ENCODE measurements at places on chromosomes 5 and 9. TPM values are rescaled to one million over a fixed set of nuclear protein-coding genes. Genes with fewer than 3 reads are reported as not detected.

GABRA1 gene
- total RNA-seq: not detected

TRIM36 gene
- total RNA-seq: 26.3 TPM

SVEP1 gene
- total RNA-seq: 9.7 TPM

SMC2 gene
- total RNA-seq: 14.4 TPM

SPATA31E1 gene
- total RNA-seq: not detected

ACTBL2 gene
- total RNA-seq: not detected

NPR3 gene
- 3.0 TPM for total RNA-seq

CAPSL gene
- total RNA-seq: not detected

IGIP gene
- total RNA-seq: 7.8 TPM

CCL27 gene
- total RNA-seq: not detected

KCNT1 gene
- total RNA-seq: not detected

TMC1 gene
- total RNA-seq: 0.42 TPM

VDAC1 gene
- 306 TPM for total RNA-seq

ANXA1 gene
- 58.2 TPM for total RNA-seq

TPPP gene
- 1.7 TPM for total RNA-seq

ADRA1B gene
- 0.69 TPM for total RNA-seq

NINJ1 gene
- total RNA-seq: 29.4 TPM

TRIM41 gene
- 22.2 TPM for total RNA-seq

CTXN3 gene
- total RNA-seq: not detected

NTRK2 gene
- 0.52 TPM for total RNA-seq

ZDHHC11 gene
- total RNA-seq: 7.8 TPM

TTC23L gene
- total RNA-seq: 0.35 TPM

ZNF618 gene
- 3.3 TPM for total RNA-seq

ARID3C gene
- not detected for total RNA-seq

NCBP1 gene
- total RNA-seq: 48.2 TPM

ANKRD18B gene
- total RNA-seq: 0.57 TPM

HAPLN1 gene
- 5.9 TPM for total RNA-seq

ALDOB gene
- total RNA-seq: 33.1 TPM

BARHL1 gene
- total RNA-seq: not detected

PCDHA2 gene
- not detected for total RNA-seq

IFNA21 gene
- total RNA-seq: not detected

EPB41L4A gene
- total RNA-seq: 10.1 TPM

NR2F1-AS1 gene
- total RNA-seq: 2.4 TPM

ZDHHC11B gene
- 2.4 TPM for total RNA-seq

CEMIP2 gene
- total RNA-seq: 72.7 TPM

PLPP7 gene
- total RNA-seq: 1.1 TPM

SPINK7 gene
- total RNA-seq: not detected

TMEM245 gene
- 39.7 TPM for total RNA-seq

FAM53C gene
- 18.6 TPM for total RNA-seq

CDH9 gene
- total RNA-seq: not detected
